Activated T-cell treated with anti-CD3 and anti-CD28 coated beads for 1 hour (primary cell): ENCODE measurements at places on chromosomes 12 and 14.

- DNase-seq, result no peak
These were observed 510 bp downstream of the EIF2S1 start for GRCh38 chr14:67360470-67361206.

- no peak for DNase-seq
These were observed 168.3 kb downstream of the NEDD1 start for GRCh38 chr12:97075161-97075933.

DNA sequence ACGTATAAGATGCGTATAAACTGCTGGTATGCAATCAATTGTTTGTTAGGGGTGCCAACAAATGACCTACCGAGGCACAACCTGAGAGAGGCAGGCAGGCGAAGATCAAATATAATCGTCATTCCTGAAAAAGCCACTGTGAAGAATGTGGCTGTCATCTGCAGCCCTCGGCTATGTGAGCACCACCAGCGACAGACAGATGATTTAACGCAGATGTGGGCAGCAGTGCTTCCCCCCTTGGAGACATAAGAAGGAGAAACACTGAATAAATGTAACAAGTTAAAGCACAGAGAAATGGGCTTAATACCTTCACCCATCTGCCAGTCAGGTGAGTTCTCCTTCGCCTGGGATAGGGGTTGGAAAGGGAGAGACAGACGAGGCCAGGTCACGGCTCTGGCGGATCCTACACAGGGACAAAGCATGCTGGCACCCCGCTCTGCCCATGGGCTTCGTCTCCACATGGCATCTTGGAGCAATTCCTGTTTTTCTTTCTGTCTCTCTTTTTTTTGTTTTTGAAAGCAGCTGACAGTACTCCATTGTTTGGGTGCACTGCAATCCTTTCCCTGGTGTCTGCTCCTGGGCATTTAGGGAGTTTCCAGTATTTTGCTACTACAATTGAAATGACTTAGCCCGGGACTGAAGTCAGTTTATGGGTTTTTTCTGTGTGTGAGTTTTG, 28.1 kb downstream of the TNFAIP2 start:
- no peak for DNase-seq

GRCh38 chr12:25796523-25797000, 161.9 kb upstream of the RASSF8 start:
- DNase-seq, result no peak

DNA sequence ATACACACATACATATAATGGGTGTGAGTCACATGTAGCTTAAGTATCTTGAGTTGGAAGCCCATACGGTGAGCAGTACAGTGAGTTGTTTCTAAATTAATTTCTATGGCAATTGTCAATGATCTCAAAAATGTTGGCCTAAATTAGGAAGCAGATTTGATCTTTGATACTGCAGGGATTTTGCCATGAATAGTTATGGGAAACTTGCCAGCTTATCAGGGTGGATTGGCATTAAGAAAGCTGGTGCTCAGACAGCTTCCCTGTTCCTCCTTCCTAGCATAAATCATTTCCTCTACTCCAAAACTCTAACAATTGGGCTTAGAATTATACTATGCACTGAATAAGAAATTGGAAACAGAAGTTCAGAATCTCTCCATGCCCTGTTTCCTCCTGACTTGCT, 150.9 kb upstream of the FRMD6 start:
- DNase-seq, result no peak

GRCh38 chr12:50990147-50990727, 35.9 kb downstream of the SLC11A2 start:
- no peak for DNase-seq

GRCh38 chr12:75969768-75970167, 61.8 kb downstream of the PHLDA1 start:
- DNase-seq, result no peak

DNA sequence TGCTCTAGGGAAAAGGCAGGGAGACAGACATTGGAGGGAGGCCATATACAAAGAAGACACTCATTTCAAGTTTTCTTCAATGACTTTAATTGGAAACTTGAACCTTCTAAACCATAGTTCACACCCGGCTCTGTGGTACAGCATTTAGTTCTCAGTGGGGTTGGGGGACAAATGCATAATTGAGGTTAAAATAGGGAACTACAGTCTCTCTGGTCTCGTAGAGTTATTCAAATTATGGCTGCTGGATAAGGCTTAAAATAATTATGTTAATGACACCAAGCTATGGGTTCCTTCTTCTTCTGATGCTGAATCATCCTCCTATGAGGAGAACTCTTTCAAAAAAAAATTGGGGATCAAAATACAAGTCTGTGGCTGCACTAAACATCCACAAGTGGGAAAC, 3.8 kb upstream of the RPAP3 start:
- no peak for DNase-seq

DNA sequence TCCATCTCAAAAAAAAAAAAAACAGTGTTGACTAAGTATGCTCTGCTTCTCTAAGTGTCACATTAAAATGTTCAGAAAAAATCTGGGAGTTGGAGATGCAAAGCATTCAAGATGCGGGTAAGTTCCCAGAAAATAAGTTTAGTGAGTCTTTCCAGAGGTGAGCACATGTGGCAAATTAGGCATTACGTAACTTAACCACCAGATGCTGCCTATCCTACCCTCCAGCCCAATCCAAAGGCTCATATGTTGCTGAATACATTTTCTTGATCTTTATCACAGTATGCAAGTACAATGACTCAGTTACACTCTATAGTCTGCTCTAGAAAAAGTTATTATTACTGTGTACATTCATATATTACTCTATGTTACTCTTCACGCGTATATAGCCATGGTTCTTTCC, 3.6 kb downstream of the SLC2A14 start:
- DNase-seq, result no peak

- no peak for DNase-seq
These were observed 26.5 kb upstream of the ACTN1 start for GRCh38 chr14:69005432-69006148.

DNA sequence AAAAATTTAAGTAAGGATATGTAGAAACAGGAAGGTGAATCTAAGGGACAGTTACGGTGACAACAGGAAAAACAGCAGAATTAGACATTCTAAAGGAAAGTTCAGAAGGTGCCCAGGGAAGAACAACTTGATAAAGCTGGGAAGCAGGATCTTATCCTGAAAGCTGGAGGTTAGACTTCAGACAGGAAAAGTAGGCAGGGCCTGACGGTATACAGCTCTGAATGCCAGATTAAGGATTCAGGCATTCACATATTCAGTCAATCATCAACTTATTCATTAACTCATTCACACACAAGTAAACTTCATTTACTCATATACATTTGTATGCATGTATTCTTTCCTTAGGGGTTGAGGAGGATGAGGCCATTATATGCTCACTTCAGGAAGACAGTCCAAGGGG, 81.3 kb downstream of the RALGAPA1 start:
- no peak for DNase-seq

DNA sequence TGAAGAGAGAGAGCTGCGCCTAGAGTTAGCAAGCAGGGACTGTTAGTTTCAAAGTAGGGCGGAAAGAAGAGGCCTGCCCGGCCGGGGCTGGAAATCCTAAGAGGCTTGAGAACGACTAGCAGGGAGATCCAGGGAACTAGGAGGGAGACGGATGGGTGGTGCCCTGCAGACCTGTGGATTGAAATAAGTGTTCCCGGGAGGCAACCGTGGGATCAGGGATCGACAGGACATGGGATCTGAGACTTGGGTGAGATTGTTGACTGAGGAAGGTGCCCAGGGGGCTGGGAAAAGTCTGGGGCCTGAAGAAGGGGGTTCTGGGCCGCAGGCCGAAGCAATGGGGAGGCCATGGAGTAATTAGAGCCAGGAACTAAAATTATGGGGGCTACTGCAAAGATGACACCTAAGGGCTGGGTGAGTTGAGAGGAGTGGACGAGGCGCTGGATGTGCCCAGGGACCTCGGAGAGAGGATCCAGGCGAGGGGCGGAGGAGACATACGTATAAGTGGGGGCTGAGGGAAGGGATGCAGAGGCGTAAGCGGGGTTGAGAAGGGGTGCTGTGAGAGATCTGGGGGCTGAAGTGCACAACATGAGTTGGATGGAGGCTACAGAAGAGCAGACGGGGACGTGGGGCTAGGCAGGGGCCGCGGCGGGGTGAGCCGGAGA, 635 bp downstream of the LTA4H start:
- no peak for DNase-seq

- DNase-seq, result no peak
These were observed 145.7 kb downstream of the SAMD4A start for GRCh38 chr14:54712465-54713200.

- DNase-seq, result no peak
These were observed 173.8 kb downstream of the C12orf75 start for GRCh38 chr12:105504286-105504685.

- DNase-seq, result no peak
These were observed 12.2 kb upstream of the SPTB start for GRCh38 chr14:64891839-64892375.

GRCh38 chr12:19130224-19131024, 891 bp downstream of the PLEKHA5 start:
- no peak for DNase-seq

DNA sequence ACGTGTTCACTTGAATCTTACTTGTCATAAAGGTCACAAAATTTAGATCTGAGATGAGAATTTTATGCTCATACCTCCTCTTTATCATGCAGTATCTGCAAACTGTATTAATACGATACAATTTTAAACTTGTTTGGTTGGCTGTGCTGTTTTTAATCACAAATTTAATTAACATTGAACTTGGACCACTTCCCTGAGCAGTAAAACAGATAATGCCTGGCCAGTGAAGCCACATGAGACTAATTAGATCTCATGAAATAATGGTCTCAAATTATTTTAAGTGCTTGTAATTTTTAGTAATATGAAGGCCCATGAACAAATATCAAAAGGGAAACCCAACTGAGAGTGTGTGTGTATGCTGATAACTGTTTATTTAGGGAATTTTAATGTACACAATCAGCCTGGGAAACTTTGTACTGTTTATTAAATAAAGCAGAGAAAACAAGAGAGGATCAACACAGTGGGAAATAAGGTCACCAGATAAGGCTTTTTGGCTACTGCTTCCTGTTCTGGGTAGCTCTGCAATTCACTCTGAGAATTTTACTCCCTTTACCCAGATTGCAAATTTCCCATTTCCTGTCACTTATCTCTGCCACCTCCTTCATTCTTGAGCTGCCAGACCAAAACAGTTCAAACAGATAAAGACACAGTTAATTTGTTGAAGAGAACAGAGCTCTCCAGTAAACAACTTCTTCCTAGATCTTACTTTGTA, 61.6 kb upstream of the GNPNAT1 start:
- DNase-seq, result no peak

DNA sequence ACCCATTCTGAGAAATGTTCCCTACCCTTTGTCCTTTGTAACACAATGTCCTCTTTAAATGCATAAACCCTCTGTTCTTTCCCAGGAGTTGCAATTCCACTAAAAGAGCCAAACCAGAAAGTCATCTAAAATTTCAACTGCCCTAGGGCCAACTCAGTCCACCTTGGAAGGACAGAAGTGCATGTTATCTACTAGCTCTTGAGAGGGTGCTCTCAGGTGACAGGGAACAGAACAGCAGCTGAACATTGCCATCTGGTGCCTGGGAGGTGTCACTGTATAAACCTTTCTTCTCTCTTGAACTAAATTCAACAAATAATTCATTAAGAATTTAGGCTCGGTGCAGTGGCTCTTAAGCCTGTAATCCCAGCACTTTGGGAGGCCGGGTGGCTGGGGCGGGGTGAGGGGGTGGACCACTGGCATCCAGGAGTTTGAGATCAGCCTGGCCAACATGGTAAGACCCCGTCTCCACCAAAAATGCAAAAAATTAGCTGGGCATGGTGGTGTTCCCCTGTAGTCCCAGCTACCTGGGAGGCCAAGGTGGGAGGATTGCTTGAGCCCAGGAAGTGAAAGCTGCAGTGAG, 10.3 kb upstream of the FERMT2 start:
- peak; percentile 29 for DNase-seq

DNA sequence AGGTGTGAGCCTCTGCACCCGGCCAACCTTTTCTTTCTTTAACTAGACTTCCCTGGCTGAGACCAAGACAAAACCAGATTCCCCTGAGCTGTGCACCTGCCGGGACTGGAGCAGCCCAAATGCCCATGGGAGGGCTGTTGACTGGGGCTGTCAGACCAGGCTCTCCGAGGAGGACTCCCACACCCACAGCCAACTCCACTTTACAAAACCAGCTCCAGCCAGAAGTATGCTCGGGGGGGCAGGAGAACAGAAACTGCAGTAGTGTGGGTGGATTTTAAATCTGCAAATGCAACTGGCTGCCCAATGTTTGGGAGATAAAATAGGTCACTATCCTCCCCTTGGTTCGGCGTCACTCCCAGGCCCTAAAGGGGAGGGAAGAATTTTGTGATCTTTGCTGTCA, 78.5 kb downstream of the VCPKMT start:
- DNase-seq, result no peak

DNA sequence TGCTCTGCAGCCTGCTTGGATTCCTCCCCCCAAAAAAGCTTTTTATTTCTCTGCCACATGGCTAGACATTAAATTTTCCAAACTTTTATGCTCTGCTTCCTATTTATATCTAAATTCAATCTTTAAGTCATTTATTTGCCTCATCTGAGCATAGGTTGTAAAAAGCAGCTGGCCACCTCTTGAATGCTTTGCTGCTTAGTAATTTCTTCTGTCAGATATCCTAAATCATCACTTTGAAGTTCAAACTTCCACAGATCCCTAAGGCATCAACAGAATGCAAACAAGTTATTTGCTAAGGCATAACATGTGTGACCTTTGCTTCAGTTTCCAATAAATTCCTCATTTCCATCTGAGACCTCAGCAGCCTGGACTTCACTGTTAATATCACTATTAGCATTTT, 209.6 kb downstream of the FSCB start:
- DNase-seq, result no peak

DNA sequence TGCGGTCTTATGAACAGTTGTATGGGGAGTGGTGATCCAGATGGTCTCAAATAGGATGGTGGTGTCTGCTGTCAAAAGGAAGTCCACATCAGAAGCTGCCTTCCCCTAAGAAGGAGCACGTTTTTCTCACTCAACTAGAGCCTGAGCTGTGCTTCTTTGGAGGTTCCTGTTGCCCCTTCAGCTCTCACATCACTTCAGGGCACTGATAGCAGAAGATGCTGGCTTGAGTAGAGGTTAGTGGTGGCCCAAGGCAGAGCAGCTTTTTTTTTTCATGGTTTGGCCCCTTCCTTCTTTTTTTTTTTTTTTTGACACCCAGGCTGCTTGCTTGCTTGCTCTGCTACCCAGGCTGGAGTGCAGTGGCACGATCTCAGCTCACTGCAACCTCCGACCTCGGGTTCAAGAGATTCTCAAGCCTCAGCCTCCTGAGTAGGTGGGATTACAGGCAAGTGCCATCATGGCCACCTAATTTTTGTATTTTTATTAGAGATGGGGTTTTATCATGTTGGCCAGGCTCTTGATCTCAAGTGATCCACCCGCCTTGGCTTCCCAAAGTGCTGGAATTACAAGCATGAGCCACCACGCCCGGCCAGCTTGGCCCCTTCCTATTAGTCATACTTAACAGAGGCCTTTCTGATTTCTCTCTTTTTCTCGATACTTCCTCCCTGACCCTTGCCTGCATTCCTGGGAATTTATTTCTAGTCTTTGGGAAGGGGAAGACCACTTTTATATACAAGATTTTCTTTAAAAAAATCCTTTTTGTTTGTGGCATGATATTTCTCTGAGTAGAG, 31.6 kb downstream of the KLRD1 start:
- DNase-seq, result no peak

- DNase-seq, result no peak
These were observed 7.8 kb downstream of the NEK9 start for GRCh38 chr14:75119056-75119455.

GRCh38 chr14:22494486-22495135, 94.4 kb downstream of the DAD1 start:
- no peak for DNase-seq
